ENCODE measurements at places on chromosomes 1 and 21.

DNA sequence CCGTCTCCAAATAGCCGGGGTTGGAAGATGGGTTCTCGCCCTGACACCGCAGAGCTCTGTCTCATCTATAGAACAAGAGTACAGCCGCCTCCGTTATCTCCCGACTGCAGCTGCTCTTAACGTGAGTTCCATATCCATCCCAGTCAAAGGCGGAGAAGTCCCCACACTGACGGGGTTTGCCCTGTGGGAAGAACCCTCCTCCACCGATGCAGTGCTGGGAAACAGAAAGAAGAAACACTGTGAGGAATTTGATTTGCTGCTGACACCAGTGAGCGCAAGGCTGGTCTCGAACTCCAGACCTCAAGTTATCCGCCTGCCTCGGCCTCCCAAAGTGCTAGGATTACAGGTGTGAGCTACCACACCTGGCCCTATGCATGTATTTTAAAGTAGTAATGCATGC is 9.5 kb downstream of the ITLN2 start:
- no peak for DNase-seq

DNA sequence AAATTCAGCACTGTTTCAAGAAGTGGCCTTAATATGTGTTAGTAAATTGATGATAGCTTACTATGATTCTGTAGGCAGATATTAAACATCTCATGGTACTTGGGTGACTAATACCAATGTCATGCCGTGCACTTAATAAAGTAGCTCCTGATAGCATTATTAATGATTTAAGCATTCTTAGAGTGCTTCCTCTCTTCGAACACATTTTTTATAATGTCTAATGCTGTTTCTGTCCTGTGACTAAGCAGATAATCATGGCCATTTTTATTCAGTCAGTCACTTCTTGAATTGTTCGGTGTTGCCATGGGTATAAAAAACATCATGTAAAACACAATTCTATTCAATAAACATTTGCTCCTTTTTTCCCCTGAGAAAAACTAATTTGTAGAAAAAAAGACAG is 804.6 kb upstream of the ADGRL4 start:
- peak; percentile 38 for DNase-seq

DNA sequence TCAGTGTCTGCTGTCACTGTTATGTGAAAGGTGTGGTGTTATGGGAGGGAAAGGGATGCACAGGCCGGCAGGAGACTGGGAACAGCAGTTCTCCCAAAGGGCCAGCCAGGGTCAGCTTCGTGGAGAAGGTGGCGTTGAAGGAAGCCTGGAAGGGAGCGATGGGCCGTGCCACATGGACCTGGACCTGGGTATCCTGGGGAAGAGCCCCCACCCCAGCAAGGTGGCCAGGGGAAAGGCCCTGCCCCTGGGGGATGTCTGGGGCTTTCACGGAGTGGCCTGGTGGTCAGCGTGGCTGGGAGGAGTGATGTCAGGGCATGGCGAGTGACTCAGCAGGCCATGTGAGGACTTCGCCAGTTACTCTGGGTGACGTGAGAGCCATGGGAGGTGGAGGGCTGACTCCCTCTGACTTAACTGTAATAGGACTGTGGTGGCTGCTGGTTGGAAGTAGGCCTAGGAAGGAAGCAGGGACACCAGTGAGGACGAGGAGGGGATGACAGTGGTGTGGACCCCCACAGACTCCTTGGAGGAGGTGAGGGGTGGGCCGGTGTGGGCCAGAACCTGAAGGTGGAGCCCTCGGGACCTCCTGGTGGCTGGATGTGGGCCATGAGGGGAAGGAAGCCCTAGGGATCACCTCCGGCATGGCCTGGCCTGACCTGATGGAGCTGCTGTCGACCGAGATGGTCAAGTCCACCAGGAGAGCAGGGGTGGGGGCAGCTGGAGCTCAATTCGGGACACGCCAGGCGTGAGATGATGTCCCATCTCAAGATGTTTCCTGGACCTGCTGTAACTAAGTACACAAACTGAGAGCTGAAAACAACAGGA is 54.5 kb downstream of the BACE2 start:
- DNase-seq = no peak

DNA sequence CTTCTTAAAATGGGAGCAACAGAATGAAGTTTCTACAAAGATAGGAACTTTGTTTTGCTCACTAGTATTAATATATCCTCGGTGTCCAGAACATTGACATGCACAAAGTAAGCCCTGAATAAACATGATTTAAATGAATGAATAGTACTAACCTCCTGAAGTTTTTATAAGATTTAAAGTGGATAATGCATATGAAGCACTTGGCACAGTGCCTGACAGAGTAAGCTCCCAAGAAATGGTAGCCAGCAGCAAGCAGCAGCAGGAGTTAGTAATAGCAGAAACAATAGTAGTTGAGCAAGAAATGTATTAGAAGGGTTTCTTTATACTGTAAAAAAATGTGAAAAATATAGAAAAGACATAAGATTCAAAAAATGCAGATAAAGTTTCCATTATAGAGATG is 258.1 kb upstream of the C1orf87 start:
- DNase-seq = no peak

- no peak for DNase-seq
Measured at GRCh38 chr1:166740668-166741276, 98.5 kb upstream of the POGK start.
